ENCODE measurements at places on chromosomes 1 and 21. TPM values are rescaled to one million over a fixed set of nuclear protein-coding genes. Genes with fewer than 3 reads are reported as not detected.

TMEM269 gene
- 0.32 TPM for total RNA-seq

SPRR1B gene
- not detected for total RNA-seq

PTGS2 gene
- total RNA-seq = 0.09 TPM

MPZ gene
- total RNA-seq = 2.8 TPM

AADACL4 gene
- total RNA-seq = not detected

CENPL gene
- 23.3 TPM for total RNA-seq

S100A16 gene
- total RNA-seq = not detected

FOXO6 gene
- 0.49 TPM for total RNA-seq

VWA5B1 gene
- total RNA-seq = not detected

PLA2G2C gene
- total RNA-seq = 0.29 TPM

MTARC1 gene
- not detected for total RNA-seq

CREB3L4 gene
- total RNA-seq = 8.3 TPM

DNA sequence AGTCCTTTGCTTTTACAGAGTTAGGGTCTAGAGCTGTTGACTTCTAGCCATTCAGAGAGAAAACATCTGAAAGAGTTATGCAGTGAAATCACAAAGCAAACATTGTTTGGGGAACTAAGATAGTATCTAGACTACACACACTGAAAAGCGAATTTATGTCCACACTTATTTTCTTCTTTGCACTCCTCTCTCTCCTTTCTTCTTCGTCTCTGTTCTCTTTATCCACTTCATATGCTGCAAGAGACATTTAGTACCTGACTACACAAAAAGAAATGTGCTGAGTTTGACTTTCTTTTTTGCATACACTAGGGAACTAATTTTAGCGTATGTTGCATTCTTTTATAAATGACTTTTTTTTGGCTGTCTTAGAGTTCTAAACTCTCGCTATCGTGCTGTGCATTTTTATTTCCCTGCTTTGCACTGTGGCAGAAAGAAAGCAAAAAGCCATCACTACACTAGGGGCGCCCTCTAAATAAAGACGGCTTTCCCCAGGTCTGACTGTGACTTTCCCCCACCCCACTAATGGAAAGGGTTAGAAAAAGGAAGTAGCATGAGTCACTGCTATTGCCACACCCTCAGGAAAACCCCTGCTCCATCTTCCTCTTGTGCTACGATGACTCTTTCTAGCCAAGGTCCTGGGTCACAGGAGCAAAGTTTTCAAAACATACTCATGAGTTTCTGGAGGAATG lies 65.7 kb downstream of the MAP3K7CL start:
- DNase-seq = peak; percentile 88

DNA sequence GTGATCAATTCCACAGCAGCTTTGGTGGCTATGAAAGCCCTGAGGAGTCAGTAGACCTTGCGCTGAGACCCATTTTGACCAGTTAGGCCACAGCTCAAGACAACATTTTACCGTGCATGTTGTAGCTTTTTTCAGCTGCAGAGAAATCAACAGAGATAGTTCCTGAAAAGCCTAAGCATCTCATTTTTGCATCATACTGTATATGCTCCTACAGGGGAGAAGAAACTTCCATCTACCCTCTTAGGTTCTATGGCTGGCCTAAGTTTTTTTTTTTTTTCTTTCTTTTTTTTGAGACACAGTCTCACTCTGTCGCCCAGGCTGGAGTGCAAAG lies 24.8 kb upstream of the EYA3 start:
- no peak for DNase-seq

GRCh38 chr21:20010691-20011200 lies 987.5 kb upstream of the NCAM2 start:
- DNase-seq = no peak

DNA sequence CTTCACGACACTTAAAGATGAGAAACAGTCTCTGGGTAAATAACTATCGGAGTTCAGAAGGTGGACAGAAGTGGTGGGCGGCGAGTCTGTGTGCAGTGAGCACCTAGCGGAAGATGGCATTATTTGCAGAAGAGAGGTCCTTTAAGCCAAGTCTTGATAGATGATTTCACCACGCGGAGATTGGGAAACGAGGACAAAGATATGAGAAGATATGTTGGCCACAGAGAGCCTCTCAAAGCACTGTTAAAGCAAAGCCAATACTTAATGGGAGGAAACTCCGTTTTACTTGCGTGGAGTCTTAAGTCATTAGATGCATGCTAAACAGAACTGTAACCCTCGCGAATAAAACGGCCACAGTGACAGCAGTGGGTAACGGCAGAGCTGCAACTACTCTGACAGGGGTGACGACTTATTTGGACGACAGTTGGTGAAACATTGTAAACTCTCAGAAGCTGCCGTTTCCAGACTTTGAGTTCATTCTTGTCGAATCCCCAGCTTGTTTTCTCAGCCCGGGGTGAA lies 577 bp upstream of the CEP350 start:
- peak; percentile 77 for DNase-seq

DNA sequence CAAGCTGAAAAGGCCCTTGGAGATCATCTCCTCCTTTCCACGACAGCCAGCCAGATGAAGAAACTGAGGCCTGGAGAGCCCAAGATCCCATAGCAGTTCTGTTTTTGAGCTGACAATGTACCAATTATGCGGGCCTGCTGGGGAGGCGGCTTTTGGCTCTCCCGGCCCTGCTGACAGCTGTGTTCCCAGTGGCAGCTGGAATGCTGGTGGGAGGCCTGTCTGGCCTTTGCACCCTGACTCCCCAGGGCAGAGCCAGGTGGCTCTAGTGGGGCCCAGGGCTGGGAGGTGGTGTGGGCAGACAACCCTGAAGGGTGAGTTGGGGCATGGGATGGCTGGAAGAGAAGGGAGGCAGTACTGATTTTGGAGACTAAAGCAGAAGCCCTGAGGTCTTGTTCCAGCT lies 30.7 kb upstream of the WASF2 start:
- no peak for DNase-seq

DNA sequence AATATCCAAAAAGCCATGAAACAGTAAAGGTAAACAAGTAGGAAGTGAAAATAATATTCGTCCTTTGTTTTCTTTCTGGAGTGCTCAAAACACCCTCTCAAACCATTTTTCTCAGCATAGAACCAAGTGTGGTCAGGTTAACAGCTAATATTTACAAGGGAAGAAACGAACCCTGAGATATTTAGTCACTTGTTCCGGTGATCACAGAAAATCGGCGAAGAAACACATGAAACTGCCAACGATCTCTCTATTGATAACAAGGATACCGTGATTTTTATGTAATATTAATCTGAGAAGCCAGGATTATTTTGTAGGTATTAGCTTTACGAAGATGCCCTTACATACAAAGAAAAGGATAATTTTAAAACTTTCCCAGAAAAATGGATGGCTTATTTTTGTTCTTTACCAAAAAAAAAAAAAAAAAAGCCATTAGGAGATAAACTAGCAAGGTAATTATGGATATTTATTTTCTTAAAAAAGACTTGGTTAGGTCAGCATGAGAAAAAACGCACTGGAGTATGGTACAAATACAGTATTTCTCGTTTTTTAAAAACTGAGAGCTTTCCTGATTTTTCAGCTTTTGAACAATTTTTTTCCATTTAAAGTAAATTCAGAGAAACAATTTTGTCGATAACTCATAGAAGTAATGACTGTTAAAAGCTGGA lies 107.3 kb upstream of the HNRNPU start:
- peak; percentile 12 for DNase-seq

GRCh38 chr21:23003951-23004350 lies 2005.7 kb downstream of the NCAM2 start:
- DNase-seq = no peak

GRCh38 chr1:201713086-201713810 lies 115.7 kb upstream of the IPO9 start:
- DNase-seq = peak; percentile 8

DNA sequence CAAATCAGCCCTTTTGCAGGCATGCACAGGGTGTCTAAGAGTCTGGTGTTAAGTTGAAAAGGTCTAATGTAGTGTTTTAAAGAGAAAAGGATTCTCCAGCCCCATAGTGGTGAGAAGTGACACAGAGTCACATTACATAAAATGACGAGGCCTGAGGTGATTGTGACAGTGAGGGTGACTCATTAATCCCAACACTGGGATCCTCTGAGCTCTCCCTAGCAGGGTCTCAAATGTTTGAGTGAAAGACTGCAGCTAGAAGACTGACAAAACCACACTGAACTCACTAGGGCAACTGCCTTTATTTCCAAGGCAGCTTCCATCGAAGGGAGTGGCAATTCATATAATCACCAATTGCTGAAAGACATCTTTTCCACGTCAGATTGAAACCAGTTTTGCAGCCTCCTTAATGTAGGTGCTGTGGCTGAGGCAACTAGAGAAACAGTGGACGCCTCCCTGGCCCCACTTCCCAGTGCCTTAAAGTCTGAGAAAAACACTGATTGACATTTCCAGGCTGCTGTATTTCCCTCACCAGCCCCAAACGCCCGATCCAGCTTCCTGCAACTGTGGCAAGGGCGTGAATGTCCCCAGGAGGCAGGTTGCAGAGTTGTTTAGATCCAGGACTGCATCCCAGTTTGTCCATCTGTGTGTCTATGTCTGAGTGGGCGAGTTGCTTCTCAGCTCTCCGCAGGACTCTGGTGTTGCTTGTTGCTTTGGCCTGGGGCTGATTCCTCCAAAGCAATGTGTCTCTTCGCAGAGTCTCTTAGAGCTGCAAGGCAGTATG lies 81.4 kb downstream of the RUNX1 start:
- DNase-seq = peak; percentile 75

GRCh38 chr1:58764294-58764978 lies 19.4 kb downstream of the JUN start:
- DNase-seq = no peak

GRCh38 chr1:219506936-219507335 lies 106.0 kb downstream of the ZC3H11B start:
- no peak for DNase-seq

DNA sequence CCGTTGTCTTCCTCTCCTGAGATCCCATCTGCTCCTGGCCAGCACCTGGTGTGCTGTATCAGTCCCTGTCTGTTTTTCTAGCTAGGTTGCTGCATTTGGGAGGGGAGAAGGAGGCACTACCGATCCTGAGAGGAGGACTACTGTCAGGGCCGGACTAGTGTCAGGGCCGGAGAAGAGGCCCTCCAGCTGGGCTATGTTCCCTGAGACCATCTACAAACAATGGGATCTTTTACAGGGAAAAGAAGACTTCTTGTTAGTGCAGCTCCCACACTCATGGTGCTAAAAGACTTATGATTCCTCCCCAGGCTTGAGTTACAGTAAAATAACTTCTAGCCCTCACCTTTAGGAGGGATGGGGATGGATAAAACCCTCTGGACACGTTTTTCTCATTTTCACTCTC lies 141.0 kb upstream of the TNR start:
- no peak for DNase-seq

DNA sequence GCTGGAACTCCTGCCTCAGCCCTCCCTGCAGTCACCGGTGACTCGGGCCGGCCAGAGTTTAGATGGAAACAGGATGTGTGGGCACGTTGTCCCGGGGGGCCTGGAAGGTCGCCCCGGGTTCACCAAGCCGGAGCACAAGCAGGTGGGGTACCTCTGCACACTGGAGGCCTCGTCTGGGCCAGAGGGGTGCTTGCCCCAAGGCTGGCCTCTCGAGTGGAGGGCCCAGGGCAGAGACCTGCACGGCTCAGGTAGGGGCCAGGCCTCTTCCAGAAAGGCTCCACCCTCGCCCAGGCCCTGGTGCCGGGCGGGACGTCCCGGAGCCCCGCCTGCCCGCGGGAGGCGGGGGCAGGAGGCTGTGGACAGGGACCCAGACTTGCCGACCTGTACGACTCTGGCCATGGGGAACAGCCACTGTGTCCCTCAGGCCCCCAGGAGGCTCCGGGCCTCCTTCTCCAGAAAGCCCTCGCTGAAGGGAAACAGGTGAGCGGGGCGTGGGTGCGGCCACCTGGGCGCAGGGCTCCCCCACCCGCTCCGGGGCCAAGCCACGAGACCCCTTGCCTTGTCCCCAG lies at the start of gene PLEKHN1:
PLEKHN1 (plus strand) TSS at position 348 of the 569 bp plus-strand sequence; CDS start at position 398, 50 bp downstream.
- peak; percentile 77 for DNase-seq

- no peak for DNase-seq
These were observed 76.0 kb upstream of the SOD1 start for GRCh38 chr21:31583498-31583897.

DNA sequence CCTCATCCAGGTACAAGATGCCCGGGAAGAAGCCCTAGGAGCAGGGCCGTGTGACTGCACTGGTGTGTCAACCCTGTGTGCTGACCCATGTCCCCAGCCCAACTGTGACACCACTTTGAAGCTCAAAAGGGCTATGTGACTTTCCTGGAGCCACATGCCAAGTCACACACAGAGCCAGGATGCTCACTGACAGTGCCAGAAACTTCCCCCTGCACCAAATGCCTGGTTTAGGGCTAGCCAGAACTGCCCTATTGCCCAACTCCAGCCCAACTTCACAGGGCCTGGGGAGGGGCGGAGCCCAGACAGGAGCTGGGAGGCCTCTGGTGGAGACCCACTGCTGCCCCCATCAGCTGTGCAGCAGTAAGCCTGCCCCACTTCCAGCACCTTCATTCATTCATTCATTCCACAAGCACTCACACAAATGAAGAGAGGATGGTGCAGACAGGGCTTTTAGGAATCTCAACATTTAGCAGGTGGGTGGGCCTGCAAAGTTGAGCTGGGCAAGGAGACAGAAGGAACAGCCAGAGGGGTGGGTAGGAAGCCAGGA lies 36.7 kb downstream of the KCNQ4 start:
- DNase-seq = no peak

DNA sequence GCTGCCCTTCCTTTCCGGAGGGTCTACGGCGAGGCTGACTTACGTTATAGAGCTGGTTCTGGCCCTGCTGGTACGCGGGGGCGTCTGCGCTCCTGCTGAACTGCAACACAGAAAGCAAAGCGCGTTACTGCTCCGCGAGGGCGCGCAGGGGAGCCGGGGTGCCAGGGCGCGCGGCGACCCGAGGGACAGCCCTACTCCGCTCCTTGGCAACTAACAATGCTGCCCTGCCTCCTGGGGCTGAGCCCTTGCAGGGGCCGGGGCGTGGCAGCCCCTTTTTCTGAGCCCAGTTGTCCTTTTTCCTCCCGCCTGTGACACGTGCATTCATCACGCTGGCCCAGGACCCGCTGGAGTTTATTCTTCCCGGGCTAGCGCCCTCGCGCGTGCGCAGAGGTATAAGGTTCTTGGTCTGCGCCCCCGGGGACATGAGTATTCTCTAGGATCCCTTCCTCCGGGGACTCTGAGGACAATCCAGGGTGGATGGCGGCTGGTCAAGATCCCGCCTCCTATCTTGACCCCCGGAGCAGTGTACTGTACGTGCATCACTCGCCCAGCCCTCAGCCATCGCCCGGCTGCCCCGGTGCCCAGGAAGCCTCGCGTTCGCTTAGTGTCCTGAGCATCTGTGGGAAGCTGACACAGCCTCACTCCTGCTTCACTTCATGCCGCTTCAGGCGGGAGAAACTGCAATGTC lies 78.9 kb downstream of the CD247 start:
- peak; percentile 71 for DNase-seq

GRCh38 chr1:30514137-30514654 lies 209.2 kb downstream of the MATN1 start:
- no peak for DNase-seq

All from activated CD8-positive, alpha-beta T cell treated with anti-CD3 and anti-CD28 coated beads for 36 hours (primary cell).